ENCODE measurements at places on chromosomes 16 and 17. TPM values are rescaled to one million over a fixed set of nuclear protein-coding genes. Genes with fewer than 3 reads are reported as not detected.
A peak's percentile ranks its signal among the peaks of the same experiment; 100 is the strongest.

DNA sequence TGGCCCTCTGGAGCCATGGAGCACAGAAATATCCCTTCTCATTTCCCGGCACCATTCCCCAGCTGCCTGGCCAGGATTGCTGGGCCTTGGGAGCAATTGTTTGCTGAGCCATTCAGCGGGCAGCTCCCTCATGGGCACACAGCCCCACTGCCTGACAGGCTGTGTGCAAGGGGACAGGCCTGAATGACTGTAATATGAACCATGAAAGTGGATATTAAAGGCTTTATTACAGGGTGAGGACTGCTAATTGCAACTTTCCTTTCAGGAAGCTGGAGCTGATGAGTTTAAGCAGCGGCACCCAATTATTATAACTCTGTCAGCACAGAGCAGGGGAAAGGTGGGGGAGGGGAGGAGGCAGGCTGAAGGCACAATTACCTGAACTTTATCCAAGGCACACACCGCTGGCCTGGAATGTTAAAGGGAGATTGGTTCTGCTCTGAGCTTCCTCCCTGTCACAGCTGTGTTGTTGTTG lies 159.8 kb upstream of the SDK2 start:
- no peaks in the 10 kb centered on the region for H3K4me1 ChIP-seq
- no peak overlapping the region for H3K4me3 ChIP-seq
- no peaks in the 10 kb centered on the region for H3K36me3 ChIP-seq
- DNase-seq = no peak

GRCh38 chr17:64398320-64398719 lies 7.7 kb upstream of the PECAM1 start:
- peak overlapping the region; percentile 90 for H3K27ac ChIP-seq
- H3K36me3 ChIP-seq = peaks cover 12% of the 10 kb centered on the region
- peak overlapping the region; percentile 77 for H3K4me3 ChIP-seq

GAN gene
- 8.1 TPM for total RNA-seq

- no peak overlapping the region for H3K4me3 ChIP-seq
- H3K27ac ChIP-seq = peak overlapping the region; percentile 76
- no peak for DNase-seq
- peaks cover 94% of the 10 kb centered on the region for H3K4me1 ChIP-seq
These were observed 105.0 kb downstream of the XYLT1 start for GRCh38 chr16:17365591-17366298.

RAC3 gene
- 6.8 TPM for total RNA-seq

DNA sequence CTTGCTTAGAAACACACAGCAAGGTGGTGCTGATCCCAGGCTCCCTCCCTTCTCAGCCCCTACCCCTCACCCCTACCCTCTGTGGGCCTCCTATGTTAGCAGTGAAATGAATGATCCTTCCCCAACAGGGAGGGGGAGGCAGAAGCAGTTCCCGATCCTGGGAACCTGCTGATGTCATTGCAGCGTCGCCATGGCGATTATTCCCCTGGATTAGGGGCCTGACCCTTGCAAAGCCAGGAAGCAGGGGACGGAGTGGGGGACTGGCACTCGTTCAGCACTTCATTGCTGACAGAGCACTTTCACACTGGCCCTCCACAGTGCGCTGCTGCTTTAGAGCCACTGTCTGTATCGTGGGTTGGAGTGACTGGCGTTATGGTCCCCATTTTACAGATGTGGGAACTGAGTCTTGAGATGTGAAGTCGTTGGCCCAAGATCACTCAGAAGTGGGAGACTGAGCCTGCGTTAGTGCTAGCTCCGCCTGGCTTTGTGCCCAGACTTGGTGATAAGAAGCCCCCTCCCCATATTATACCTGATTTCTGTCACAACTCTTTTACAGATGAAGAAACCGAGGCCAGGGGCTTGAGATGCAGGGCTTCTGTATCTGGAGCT lies 26.6 kb downstream of the LASP1 start:
- H3K4me1 ChIP-seq = peaks cover 87% of the 10 kb centered on the region
- H3K27ac ChIP-seq = peak overlapping the region; percentile 98
- peaks cover 45% of the 10 kb centered on the region for H3K36me3 ChIP-seq
- no peaks in the 10 kb centered on the region for H3K27me3 ChIP-seq
- DNase-seq = no peak
- no peak overlapping the region for H3K4me3 ChIP-seq

KRT31 gene
- total RNA-seq = not detected

- H3K4me1 ChIP-seq = no peaks in the 10 kb centered on the region
- DNase-seq = no peak
- no peak overlapping the region for H3K4me3 ChIP-seq
- H3K36me3 ChIP-seq = no peaks in the 10 kb centered on the region
- no peaks in the 10 kb centered on the region for H3K27me3 ChIP-seq
These were observed 128.6 kb downstream of the SOX9 start for GRCh38 chr17:72249441-72249840.

GRCh38 chr17:39769974-39770587 lies 32.3 kb downstream of the GRB7 start:
- peak overlapping the region; percentile 4 for H3K4me3 ChIP-seq
- peak; percentile 81 for DNase-seq
- H3K36me3 ChIP-seq = peaks cover 63% of the 10 kb centered on the region
- H3K27ac ChIP-seq = peak overlapping the region; percentile 81

DNA sequence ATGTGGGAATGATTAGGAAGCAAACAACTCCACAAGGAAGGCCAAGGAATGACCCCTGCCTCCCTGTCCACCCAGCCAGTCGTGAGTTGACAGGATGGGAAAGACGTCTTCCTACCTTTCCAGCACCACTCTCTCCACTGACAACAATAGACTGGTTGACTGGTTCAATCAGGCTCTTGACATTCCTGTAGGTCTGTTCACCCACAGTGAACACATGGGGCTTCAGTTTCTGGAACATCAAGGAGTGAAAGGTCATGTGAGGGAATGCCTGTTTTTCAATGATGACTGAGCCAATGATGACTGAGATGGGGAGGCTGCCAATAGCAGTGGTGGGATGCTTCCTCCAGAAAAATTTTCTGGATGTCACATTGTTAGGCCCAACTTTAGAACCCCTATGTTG lies 9.6 kb downstream of the MYO19 start:
- peak; percentile 31 for DNase-seq
- no peak overlapping the region for H3K4me3 ChIP-seq
- H3K36me3 ChIP-seq = peaks cover 57% of the 10 kb centered on the region
- no peak overlapping the region for H3K27ac ChIP-seq
- peaks cover 21% of the 10 kb centered on the region for H3K4me1 ChIP-seq

PRSS22 gene
- not detected for total RNA-seq

TMEM106A gene
- 23.1 TPM for total RNA-seq

- peaks cover 10% of the 10 kb centered on the region for H3K4me1 ChIP-seq
- H3K36me3 ChIP-seq = peaks cover 28% of the 10 kb centered on the region
- no peaks in the 10 kb centered on the region for H3K27me3 ChIP-seq
- no peak overlapping the region for H3K4me3 ChIP-seq
- no peak overlapping the region for H3K27ac ChIP-seq
These were observed 29.4 kb downstream of the C16orf87 start for GRCh38 chr16:46801428-46802049.

GRCh38 chr17:36682773-36683172 lies 81.4 kb downstream of the MRM1 start:
- peaks cover 3% of the 10 kb centered on the region for H3K4me1 ChIP-seq
- peaks cover 13% of the 10 kb centered on the region for H3K27me3 ChIP-seq
- H3K4me3 ChIP-seq = no peak overlapping the region
- no peak overlapping the region for H3K27ac ChIP-seq
- no peaks in the 10 kb centered on the region for H3K36me3 ChIP-seq

GRCh38 chr16:54239456-54239855 lies 47.1 kb downstream of the IRX3 start:
- H3K4me1 ChIP-seq = no peaks in the 10 kb centered on the region
- no peak for DNase-seq
- H3K36me3 ChIP-seq = no peaks in the 10 kb centered on the region
- H3K4me3 ChIP-seq = no peak overlapping the region
- H3K27me3 ChIP-seq = peaks cover 4% of the 10 kb centered on the region

KRT36 gene
- not detected for total RNA-seq

GRCh38 chr17:59845595-59846393 lies 46.9 kb downstream of the TUBD1 start:
- H3K27me3 ChIP-seq = no peaks in the 10 kb centered on the region
- peak; percentile 57 for DNase-seq
- H3K36me3 ChIP-seq = peaks cover 24% of the 10 kb centered on the region
- H3K4me3 ChIP-seq = peak overlapping the region; percentile 20

- no peaks in the 10 kb centered on the region for H3K36me3 ChIP-seq
- no peak overlapping the region for H3K4me3 ChIP-seq
These were observed 5.2 kb downstream of the ASGR1 start for GRCh38 chr17:7173687-7174602.

DNA sequence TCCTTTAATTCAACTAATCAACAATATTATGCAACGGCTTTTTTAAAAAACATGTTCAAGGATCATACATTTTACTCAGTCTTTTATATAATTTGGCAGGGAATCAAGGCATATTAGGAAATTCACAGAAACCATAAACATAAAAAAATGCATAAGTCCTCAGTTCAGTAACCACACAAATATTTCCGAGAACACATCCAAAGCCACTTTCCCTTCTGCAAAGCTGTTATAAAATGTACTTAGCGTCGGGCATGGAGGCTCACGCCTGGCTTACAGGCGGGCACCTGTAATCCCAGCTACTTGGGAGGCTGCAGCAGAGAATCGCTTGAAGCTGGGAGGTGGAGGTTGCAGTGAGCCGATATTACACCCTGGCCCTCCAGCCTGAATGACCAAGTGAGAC lies 9.7 kb upstream of the ZC3H7A start:
- peaks cover 8% of the 10 kb centered on the region for H3K27me3 ChIP-seq
- peaks cover 5% of the 10 kb centered on the region for H3K36me3 ChIP-seq
- H3K4me3 ChIP-seq = no peak overlapping the region
- DNase-seq = no peak

DNA sequence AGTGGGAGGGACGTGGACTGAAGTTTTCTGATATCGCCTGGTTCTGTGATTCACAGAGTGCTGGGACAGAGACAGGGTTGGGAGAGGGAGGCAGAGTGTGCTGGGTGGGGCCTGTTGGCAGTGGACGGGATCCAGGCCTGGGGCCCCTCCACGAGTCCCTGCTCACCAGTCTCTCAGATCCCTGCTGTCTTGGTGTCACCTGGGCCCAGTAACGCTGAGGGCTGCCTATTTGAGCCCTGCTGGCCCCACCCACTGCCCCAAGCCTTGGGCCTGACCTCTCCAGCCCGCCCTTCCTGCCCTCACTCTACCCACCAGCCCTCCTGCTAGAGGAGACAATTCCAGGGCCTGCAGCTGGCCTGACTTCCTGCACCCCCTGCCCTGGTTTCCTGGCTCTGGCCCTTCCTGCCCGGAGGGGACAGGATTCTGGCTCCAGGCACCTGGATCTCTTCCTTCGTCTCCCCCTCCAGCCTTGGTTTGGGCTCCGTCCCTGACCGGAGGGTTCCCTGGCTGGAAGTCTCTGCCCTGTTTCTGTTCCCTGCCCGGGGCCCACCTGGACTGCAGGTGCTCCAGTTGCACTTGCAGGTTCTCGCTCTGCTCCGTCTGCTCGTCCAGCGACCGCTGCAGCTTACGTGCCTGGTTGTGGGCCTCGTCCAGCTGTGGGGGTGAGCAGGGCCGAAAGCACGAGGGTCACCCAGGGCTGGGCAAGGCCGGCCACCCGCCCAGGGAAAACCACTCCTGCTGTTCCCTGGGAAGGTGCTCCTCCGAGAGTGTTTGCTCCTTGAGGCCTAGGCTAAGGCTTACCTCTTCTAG lies 21.4 kb downstream of the CCDC102A start:
- no peaks in the 10 kb centered on the region for H3K27me3 ChIP-seq
- H3K4me1 ChIP-seq = peaks cover under 1% of the 10 kb centered on the region
- DNase-seq = no peak
- H3K36me3 ChIP-seq = peaks cover 5% of the 10 kb centered on the region
- H3K27ac ChIP-seq = no peak overlapping the region

ELMO3 gene
- 9.8 TPM for total RNA-seq

- H3K36me3 ChIP-seq = no peaks in the 10 kb centered on the region
- DNase-seq = peak; percentile 78
- H3K27me3 ChIP-seq = no peaks in the 10 kb centered on the region
- H3K4me3 ChIP-seq = peak overlapping the region; percentile 94
- peak overlapping the region; percentile 96 for H3K27ac ChIP-seq
These were observed 390 bp downstream of the MNT start for GRCh38 chr17:2400474-2400866.

ARHGAP23 gene
- total RNA-seq = 0.40 TPM

EVI2A gene
- 45.9 TPM for total RNA-seq

DNA sequence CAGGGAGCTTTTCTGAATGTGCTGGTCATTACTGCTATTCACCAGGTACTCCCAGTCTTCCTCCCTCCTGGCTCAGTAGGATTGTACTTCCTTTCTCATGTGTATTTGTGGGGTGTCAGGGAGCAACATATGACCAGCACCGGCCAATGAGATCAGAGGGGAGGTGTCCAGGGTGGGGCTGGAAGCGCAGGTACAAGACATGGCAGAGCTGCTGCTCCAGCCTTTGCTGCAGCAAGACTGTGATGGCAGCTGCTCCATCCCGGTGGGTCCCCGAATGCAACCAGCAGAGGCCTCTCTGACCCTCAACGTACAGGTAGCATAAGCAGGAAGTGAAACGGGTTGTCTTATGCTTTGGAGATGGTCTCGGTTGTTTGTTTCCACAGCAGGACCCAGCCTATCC lies 53.8 kb upstream of the CACNG5 start:
- H3K27me3 ChIP-seq = no peaks in the 10 kb centered on the region
- no peak overlapping the region for H3K27ac ChIP-seq
- no peaks in the 10 kb centered on the region for H3K4me1 ChIP-seq
- H3K4me3 ChIP-seq = no peak overlapping the region
- DNase-seq = no peak
- peaks cover 9% of the 10 kb centered on the region for H3K36me3 ChIP-seq

- H3K27me3 ChIP-seq = peaks cover 51% of the 10 kb centered on the region
- no peak overlapping the region for H3K27ac ChIP-seq
- H3K4me3 ChIP-seq = no peak overlapping the region
- no peaks in the 10 kb centered on the region for H3K36me3 ChIP-seq
These were observed 2.2 kb upstream of the NTN3 start for GRCh38 chr16:2468725-2469398.

- no peak for DNase-seq
- no peak overlapping the region for H3K4me3 ChIP-seq
- no peak overlapping the region for H3K27ac ChIP-seq
- no peaks in the 10 kb centered on the region for H3K27me3 ChIP-seq
These were observed 234.8 kb downstream of the GSG1L start for GRCh38 chr16:27828671-27829070.

DNA sequence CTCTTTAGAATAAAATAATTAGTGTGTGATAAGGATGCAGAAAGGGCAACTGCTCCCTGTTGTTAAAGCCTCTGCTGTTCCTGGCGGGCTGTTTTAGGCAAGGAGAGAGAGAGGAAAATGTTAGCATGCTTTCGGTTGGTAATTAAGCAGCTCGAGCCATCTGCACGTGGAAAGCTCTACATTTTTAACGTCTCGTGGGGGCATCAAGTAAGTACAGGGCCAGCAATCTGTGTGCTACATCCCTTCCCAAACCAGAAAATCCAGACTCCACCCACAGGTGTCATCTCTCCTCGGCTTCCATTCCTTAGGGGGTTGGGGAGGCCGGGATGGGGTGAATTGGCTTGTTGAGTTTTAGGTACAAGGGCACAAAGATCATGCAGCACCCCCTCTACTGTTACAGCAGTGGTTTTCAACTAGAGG lies 62.4 kb upstream of the MARCHF10 start:
- H3K36me3 ChIP-seq = no peaks in the 10 kb centered on the region
- no peaks in the 10 kb centered on the region for H3K4me1 ChIP-seq
- no peak overlapping the region for H3K4me3 ChIP-seq

- H3K27ac ChIP-seq = peak overlapping the region; percentile 99
- no peak for DNase-seq
- H3K27me3 ChIP-seq = no peaks in the 10 kb centered on the region
These were observed 1.4 kb downstream of the HIRIP3 start for GRCh38 chr16:29993903-29994599.

KRT9 gene
- total RNA-seq = not detected

MT1F gene
- total RNA-seq = 11.4 TPM

GRCh38 chr16:9344508-9344907 lies 253.1 kb downstream of the HAPSTR1 start:
- DNase-seq = no peak
- H3K27ac ChIP-seq = no peak overlapping the region
- no peaks in the 10 kb centered on the region for H3K36me3 ChIP-seq
- no peaks in the 10 kb centered on the region for H3K4me1 ChIP-seq
